Naive B cell (primary cell): ENCODE measurements at places on chromosomes 4 and X.

- no peak overlapping the region for H3K27ac ChIP-seq
- peaks cover 12% of the 10 kb centered on the region for H3K4me1 ChIP-seq
- peaks cover 17% of the 10 kb centered on the region for H3K27me3 ChIP-seq
- H3K36me3 ChIP-seq = no peaks in the 10 kb centered on the region
- peak; percentile 38 for DNase-seq
- no peak overlapping the region for H3K4me3 ChIP-seq
These were observed 3.7 kb upstream of the C4orf36 start for GRCh38 chr4:86895692-86896488.

- DNase-seq = no peak
- no peak overlapping the region for H3K4me3 ChIP-seq
- no peaks in the 10 kb centered on the region for H3K27me3 ChIP-seq
These were observed 39.3 kb upstream of the TENM3 start for GRCh38 chr4:182203872-182204411.

DNA sequence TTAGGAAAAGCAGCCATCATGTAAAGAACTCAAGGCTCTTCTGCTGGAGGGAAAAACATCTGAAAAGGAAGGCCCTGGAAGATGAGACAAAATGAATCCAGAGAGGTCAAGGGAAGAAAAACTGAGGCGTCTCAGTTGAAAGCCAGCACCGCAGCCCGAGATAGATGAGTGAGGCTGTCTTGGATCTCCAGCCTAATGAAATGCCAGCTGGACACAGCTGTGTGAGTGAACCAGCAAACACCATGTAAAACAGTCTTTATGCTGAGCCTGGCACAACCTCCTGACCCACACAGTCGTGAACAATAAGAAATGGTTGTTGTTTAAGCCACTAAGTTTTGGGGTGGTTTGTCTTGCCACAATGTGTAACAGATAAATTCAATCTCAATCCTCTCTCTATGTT lies 48.6 kb upstream of the RASL11B start:
- no peaks in the 10 kb centered on the region for H3K36me3 ChIP-seq
- no peaks in the 10 kb centered on the region for H3K4me1 ChIP-seq
- peaks cover 4% of the 10 kb centered on the region for H3K27me3 ChIP-seq
- DNase-seq = no peak
- H3K4me3 ChIP-seq = no peak overlapping the region
- no peak overlapping the region for H3K27ac ChIP-seq

DNA sequence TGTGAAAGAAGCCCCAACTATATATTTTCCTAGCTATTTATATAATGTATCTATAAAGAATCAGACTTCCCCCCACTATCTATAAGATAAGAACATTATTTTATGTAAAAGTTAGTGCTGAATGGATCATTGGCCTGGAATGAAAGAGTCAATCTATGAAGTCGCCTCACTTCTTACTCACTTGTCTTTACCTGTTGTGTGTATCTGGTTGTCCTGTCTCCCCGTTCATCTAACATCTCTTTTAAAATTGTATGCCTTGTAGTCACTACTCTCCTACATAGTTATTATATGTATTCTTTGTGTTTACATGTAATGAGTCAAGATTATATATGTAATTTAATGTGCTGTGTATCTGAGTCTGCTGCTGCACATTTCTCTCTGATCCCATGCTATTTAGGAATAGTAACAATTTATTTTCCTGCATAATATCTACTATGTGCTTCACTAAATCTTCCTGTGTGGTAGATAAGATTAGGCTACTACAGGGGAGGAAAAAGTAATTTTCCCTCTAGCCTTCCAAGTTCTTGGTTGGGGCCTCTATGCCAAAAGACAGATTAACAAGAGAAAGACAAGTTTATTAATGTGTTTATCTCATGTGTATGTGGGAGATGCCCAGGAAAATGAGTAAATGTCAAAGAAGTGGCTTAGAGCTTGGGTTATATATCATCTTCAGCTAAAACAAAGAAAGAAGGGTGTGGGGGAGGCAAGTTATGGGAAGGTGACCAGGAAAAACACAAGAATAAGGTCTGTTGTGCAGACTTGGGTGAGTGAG lies 77.6 kb upstream of the FRMPD4 start:
- H3K27ac ChIP-seq = no peak overlapping the region
- DNase-seq = no peak
- peaks cover 8% of the 10 kb centered on the region for H3K27me3 ChIP-seq
- no peak overlapping the region for H3K4me3 ChIP-seq
- H3K36me3 ChIP-seq = no peaks in the 10 kb centered on the region
